ENCODE measurements at places on chromosomes 7 and 10.
A peak's percentile ranks its signal among the peaks of the same experiment; 100 is the strongest.

DNA sequence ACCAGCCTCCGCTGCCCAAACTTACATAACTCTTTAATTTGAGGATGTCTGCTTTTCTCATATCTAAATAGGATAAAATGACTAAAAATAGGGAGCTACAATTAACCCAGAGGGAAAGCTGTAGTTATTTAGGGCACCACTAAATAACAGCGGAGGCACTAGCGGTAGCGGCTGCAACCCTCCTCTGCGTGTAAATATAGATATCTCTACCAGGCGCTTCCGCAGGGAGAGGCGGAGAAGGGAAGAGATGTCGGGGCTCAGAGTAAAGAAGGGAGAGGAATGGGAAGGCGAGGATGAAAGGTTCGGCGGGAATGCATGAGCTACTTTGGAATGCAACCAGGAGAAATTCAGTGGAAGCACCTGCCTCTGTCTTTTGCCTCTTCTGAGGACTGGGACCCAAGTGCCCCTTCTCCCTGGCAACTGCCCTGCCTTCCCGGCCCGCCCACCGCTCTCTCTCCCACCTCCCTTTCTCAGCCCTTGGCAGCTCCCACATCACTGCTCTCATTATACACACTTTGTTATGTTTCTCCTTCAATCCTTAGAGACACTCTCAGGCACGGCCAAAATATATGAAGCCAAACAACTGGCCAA is 698.3 kb downstream of the PARD3 start:
- DNase-seq = no peak

DNA sequence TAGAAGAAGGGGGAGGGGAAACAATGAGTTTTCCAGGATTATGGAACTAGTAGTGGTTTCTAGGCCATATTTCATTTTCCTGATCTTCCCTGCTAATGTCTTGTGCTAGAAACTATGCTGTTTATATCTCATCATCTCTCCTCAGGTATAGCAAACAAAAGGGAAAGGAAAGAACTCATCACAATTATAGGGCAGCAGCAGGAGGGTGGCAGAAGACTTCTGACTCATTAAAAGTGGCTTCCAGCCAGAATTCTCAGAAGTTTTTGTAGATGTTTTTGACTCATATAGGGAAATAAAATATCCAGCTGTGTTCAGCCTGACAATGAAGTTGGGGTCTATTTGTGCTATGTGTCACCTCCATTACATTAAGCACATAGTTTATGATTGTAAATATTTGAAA is 6.5 kb downstream of the AHR start:
- DNase-seq = peak; percentile 48

DNA sequence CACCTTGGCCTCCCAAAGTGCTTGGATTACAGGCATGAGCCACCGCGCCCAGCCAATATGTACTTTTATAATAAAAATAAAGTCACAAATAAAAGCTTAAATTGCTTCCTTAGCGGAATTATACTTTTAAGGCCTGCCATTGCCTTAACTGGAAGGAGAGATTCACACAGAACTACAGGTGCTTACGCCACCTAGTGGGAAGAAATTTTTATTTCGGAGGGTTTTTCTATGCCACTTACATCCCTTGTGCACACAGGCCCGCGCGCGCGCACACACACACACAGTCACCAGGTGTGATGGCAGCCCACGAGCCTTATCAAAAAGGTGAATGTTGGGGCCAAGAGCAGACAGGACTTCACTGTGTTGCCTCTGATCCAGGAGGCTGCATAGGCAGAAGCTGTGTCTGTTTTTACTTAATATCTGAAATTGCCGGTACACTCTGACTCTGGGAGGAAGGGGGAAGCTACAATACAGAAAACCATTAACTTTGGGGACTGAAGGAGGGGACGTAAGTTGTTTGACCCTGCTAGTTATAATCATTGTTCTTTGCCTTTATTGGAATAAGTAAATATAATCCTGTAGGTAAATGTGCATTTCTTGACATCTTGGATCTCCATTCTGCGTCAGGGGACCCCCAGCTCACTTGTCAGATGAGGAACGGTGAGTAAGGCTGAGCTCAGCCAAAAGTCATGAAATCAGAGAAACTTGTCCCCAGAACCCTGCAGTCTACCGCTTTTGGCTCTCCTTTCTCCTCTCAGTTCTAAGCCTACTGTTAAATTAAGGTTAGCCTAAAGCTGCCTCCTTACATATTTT is 87.1 kb downstream of the SLC16A9 start:
- DNase-seq = peak; percentile 39

- DNase-seq = no peak
Observed at GRCh38 chr10:70634011-70634410, 31.5 kb upstream of the PRF1 start.

GRCh38 chr10:121994429-121994941 is 5.5 kb downstream of the TACC2 start:
- no peak for DNase-seq
